ENCODE measurements at places on chromosomes 11 and 22.
A peak's percentile ranks its signal among the peaks of the same experiment; 100 is the strongest.

DNA sequence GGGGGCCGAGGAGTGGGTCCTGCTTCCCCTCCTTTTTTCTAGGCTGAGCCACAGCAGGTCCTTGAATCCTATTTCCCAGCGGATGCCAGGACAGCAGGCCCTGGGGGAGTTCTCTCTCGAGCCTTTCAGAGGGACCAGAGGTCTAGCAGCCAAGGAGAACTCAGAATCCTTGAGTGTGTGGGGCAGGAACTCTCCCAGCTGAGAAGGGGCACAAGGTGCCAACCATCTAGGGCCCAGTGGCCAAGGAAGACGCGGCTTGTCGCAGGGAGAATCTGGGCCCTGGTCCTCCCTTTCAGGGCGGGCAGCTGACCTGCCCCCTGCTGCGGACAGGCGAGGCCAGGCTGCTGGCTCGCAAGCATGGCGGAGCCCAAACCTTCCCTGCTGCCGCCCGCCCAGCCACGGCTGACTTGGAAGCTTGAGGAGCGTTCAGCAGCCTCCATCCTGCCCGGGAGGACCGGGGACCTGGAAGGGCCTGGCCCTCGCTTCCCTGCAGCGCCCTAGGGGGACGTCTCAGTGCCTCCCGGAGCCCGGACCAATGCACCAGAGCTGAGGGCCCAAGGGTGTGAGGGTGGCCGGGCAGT, 972 bp upstream of the TSSC4 start:
- DNase-seq = peak; percentile 46

DNA sequence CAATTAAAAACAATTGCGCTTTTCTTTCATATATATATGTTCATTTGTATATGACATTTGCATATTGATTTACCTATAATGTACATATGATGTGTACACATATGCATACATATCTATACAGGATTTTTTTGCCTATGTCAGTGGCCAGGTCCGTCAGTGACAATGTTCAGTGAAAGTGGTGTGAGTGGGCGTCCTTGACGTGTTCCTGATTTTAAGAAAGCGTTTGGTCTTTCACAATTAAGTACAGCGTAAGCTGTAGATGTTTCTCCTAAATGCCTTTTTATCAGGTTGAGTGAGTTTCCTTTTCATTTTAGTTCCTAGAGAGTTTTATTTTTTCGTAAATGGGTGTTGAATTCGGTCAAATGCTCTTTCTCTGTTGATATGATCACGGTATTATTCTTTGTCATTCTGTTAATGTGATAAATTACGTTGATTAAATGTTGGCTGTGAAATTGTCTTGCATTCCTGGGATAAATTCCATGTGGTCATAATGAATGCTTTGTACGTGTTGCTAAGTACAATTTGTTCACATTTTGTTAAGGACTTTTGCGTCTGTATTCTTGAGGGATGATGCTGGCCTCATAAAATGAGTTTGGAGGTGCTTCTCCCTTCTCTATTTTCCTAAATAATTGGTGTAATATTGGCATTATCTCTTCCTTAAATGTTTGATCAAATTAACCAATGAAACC, 10.6 kb upstream of the GNB1L start:
- no peak for DNase-seq

DNA sequence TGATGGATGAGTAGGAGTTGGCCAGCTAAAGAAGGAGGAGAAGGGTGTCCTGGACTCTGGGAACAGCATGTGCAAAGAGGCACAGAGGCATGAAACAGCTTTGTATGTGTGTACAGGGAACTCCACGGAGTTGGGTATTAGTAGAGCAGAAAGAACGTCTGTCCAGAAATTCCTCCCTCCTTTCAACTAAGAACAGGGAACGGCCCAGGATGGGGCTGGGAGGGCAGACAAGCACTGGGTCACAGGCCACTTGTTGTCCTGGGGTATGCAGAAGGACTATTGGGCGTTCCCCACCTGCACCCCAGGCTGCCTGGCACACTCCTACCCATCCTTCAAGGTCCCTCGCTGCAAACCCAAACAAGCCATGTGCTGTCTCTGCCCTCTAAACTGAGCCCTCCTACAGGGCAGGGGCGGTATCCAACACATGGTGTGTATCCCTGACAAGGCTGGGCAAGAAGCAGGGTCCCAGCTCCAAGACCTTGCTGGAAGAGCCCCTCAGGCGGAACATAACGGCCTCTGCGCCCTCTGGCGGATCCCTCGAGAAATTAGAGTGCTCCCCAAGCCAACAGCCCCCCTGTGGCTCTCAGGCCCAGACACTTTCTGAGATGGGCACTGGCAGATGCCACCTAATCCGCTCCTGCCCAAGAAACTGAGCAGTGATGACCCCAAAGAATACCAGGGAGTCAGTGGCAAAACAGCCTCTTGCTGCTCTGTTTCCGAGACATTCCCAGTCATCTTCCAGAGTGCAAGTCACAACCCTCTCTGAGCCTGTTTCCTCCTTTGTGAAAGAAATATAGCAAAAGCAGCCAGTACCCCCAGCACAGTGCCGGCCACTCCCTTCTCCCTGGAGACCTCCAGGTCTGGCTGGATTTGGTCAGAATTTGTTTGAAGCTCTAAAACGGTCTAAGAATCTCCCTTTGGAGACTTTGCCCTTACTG, 1.6 kb upstream of the ELFN2 start:
- DNase-seq = peak; percentile 92

- DNase-seq = no peak
Measured at GRCh38 chr22:49022816-49023160, 804.9 kb downstream of the BRD1 start.

DNA sequence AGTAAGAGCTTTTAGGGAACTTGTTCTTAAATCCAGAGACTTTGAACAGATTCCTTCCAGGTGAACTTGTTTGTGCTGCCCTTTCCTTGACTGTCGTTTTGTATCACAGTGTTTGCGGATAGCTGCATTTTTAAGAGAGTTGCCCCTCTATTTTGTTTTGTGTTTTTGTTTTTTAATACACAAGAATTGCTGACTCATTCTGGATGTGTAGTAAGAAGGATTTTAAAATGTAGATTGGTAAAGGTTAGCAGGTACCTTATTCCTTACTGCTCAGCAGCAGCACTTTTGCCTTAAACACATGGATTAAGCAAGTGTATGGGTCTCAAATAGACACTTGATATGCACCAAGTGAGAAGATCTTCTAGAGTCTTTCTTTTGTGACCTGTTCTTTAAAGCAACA, 8.9 kb upstream of the APOA5 start:
- DNase-seq = no peak

DNA sequence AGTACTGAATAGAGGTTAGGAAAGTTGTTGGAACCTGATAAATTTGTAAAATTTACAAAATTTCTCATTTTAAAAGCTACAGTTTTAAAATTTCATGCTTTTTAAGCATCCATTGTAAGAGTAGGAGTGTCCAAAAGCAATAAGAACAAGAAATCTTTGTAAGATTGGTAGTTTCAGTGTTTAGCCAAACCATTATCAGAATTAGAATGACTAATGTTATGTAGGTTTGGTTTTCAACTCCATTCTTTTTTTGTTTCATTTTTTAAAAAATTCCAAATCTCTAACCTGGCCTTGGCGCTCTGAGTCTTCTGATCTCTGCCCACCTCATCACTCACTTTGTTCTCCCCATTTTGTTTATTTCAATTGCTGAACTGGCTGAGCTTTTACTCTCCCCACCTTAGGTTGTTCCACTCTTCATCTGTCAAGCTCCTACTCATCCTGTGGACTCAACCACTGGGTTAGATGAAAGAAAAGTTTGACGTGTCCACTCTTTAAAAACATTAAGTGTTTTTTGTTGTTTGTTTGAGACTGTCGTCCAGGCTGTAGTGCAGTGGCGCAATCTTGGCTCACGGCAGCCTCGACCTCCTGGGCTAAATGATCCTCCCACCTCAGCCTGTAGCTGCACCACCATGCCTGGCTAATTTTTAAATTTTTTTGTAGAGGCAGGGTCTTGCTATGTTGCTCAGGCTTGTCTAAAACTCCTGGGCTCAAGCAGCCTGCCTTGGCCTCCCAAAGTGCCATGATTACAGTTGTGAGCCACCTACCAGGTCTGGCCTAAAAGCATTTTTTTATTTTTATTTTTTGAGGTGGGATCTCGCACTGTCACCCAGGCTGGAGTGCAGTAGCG, 14.0 kb downstream of the EP300 start:
- no peak for DNase-seq

DNA sequence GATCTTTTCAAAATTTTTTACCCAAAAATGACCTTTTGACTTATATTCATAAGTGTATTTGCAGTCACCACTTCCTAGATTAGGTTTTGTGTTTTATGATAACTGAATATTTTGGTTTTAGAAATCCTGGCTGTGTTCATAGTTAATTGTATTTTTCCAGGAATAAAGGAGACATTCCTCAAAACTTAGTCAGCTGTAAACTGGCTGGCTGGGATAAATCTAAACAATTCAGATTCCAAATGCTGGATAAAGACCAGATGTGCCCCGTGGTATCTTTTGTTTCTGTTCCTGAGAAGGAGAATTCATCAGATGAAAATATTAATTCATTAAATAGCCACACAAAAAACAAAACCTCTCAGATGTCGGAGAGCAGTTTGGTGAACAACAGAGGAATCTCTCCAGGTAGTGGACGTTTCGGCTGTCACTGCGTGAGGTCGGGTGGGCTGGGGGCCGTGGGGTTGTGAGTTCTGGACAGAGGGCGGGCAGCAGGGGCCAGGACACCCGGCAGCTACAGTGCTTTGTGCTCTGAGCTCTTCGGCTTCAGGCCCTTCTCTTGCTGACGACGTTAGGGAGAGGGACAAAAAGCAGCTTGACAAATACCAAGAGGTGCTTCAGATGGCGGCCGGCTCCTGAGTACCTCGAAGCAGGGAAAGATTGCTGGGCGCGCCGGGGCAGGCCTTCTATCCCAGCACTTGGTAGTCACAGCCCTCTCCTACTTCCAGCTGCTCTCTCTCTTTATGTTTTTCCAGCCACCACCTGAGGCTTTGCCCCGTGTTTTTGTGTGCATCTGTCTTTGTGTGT, 24.6 kb downstream of the MOV10L1 start:
- DNase-seq = no peak

DNA sequence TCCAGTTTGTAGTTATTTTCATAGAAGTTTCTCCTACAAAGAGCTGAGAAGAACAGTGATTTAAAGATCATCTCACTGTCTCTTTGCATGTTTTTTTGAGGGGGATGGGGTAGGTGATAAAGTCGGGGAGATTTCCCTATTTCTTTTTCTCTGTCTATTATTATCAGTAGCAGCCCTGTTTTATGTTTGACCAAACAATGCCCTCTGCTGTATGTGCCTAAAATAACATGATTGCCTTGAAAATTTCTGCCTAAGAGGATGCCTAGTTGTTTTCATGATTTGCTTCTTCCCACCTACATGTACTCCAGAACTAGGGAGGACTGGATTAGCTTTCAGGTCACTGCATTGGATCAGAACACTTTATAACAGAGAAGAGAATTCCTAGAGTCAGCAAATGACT, 1330.2 kb downstream of the LRRC4C start:
- peak; percentile 58 for DNase-seq

- DNase-seq = no peak
Measured at GRCh38 chr11:108929241-108929640, 264.4 kb downstream of the DDX10 start.

GRCh38 chr11:131307506-131307905, 62.9 kb upstream of the NTM start:
- no peak for DNase-seq

DNA sequence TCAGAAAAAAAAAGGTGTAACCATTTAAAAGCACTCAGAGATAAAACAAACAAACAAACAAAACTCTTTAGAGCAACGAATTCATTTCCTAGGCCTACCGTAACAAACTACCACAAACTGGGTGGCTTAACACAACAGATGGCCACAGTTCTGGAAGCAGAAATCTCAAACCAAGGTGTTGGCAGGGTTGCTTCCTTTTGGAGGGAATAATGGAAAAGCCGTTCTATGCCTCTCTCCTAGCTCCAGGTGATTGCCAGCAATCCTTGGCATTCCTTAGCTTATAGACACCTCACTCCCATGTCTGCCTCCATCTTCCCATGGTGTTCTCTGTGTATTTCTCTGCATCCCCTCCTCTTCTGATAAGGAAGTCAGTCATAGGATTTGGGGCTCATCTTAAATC, 200.4 kb downstream of the RAB38 start:
- DNase-seq = peak; percentile 4

DNA sequence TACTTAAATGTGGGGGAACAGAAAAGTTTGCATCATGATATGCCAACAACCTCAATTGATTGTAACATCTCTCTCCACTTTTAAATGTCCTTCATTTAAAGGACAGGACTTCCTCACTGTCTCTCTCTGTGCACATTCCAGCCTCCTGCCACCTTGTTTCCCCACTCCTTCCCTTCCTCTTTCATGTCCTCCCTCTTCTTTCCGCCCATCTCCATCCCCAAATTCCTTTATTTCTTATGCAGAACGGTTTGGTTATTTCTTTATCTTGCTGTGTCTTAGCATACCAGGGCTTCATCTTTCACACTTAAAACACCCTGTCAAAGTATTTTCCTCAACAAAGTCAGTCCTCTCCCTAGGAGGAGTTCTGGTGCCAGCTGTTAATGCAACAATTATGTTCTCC, 293.8 kb downstream of the NXPE2 start:
- peak; percentile 67 for DNase-seq

- DNase-seq = no peak
Measured at GRCh38 chr11:109308551-109308950, 113.4 kb upstream of the C11orf87 start.

DNA sequence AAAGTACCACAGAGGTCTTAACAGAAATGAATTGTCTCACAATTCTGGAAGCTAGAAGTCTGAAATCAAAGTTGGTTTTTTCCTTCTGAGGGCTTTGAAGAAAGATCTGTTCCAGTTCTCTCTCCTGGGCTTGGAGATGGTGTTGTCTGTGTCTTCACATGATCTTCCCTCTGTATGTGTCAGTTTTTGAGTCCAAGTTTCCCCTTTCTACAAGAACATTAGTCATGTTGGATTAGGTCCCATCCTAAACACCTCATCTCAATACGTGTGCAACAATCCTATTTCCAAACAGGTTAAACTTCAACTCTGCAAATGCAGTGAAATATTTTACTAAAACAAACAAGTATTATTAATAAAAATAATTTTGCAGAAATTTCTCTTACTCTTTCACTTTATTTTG, 3.1 kb upstream of the PTS start:
- no peak for DNase-seq

GRCh38 chr11:48043991-48044512, 63.7 kb downstream of the PTPRJ start:
- DNase-seq = no peak

- DNase-seq = no peak
Measured at GRCh38 chr11:69828276-69828970, 9.2 kb upstream of the FGF3 start.

DNA sequence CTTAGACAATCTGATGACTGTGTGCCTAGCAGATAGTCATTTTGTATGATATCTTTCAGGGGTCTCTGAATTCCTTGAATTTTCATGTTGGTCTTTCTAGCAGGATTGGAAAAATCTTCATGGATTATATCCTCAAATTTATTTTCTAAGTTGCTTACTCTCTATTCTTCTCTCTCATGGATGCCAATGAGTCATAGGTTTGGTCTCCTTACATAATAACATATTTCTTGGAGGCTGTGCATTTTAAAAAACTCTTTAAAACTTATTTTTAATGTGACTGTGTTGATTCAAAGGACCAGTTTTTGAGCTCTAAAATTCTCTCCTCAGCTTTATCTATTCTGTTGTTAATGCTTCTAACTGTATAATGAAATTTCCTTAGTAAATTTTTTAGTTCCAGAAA, 198.7 kb downstream of the AASDHPPT start:
- no peak for DNase-seq

All from GM23338 (cell line).